Activated CD4-positive, alpha-beta T cell treated with anti-CD3 and anti-CD28 coated beads, Interleukin-2, amount 50 U/mL, for 1 hour (primary cell): ENCODE measurements at places on chromosomes 1 and 21.

- peak; percentile 50 for DNase-seq
Measured at GRCh38 chr1:225480825-225481434, 53.1 kb upstream of the LBR start.

DNA sequence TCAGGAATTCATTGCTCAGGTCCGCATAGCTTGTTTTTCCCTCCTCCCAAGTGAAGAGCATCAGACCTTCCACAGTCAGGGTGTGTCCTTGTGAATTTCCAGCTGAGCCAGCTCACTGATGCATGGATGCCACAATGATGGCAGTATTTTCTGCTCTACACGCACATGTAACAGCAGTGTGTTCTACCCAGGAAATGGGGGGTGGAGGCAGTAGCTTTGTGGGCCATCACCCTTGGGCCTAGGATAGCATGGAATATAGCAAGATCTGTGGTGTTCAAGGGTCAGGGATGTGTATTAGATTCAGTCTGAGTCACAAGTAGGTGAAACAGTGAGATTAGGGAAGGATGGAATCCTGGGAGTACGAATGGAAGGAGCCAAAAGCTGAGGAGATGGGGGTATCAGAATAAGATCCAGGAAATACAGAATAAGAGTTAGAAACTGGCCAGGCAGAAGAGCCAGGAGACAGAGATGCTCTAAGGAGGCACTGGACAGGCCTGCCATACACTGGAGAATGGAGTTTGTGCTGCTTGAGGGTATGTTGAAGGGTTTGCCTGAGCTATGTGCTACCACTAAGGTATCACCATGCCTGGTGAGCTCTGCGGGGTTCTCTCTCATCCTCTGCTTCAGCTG, 90.6 kb upstream of the CNIH3 start:
- DNase-seq: no peak

- DNase-seq: no peak
Measured at GRCh38 chr21:43191521-43191920, 22.7 kb downstream of the CRYAA start.

- DNase-seq: no peak
Measured at GRCh38 chr1:177817937-177818875, 151.7 kb downstream of the SEC16B start.

- DNase-seq: no peak
Measured at GRCh38 chr1:186559601-186560116, 98.7 kb upstream of the PDC start.

- no peak for DNase-seq
Measured at GRCh38 chr1:182984138-182984537, 31.2 kb upstream of the SHCBP1L start.

GRCh38 chr1:70536708-70537366, 125.8 kb downstream of the CTH start:
- no peak for DNase-seq

DNA sequence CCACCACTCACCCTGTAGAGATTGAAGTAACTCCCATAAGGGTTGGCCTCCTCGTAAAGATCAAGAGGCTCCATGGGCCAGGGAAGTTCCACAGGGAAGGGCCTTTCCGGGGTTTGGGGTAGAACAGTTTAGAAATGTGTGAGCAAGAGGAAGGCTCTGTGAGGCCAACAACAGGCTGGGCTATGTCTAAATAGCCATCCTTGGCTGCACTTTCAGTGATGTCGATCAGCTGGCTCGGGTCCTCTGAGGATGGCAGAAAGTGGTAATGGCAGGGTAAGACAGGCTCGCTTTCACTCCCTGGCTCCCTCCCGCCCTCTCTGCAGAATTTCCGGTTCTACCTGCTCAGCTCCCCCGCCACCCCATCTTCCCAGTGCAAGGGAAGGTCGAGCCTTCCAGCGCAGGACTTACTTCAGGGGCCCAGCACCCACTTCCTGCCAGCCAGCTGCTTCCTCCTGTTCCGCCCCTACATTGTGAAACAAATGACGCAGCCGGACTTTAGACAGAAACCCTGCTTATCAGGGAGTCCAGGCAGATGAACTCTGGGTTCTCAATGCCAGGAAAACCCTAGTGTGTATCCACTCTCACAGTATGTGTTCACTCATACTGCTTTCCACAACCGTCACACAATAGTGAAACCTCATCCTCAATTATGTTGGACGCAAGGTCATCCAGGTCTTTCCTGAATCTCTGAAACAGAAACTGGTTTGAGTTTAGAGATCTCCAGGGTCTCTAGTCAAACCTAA, 7.3 kb downstream of the F11R start:
- peak; percentile 47 for DNase-seq

DNA sequence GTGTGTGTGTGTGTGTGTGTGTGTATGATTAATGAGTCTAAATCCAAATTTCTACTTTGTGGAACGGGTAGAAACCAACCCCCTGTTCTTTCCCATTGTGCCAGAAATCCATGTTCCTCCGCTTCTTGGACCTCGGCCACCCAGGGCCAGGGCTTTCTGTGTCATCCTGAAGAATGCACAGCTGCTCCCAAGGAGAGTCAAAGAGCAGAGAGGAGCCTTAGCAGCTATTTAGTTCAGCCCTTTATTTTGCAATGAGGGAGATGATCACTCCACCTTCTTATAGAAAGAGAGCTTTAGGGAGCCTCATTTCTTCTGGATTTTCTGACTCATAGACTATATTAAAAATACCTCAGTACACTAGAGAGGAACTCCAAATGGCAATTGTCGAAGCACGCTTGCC, 489.3 kb upstream of the VAMP3 start:
- DNase-seq: no peak

DNA sequence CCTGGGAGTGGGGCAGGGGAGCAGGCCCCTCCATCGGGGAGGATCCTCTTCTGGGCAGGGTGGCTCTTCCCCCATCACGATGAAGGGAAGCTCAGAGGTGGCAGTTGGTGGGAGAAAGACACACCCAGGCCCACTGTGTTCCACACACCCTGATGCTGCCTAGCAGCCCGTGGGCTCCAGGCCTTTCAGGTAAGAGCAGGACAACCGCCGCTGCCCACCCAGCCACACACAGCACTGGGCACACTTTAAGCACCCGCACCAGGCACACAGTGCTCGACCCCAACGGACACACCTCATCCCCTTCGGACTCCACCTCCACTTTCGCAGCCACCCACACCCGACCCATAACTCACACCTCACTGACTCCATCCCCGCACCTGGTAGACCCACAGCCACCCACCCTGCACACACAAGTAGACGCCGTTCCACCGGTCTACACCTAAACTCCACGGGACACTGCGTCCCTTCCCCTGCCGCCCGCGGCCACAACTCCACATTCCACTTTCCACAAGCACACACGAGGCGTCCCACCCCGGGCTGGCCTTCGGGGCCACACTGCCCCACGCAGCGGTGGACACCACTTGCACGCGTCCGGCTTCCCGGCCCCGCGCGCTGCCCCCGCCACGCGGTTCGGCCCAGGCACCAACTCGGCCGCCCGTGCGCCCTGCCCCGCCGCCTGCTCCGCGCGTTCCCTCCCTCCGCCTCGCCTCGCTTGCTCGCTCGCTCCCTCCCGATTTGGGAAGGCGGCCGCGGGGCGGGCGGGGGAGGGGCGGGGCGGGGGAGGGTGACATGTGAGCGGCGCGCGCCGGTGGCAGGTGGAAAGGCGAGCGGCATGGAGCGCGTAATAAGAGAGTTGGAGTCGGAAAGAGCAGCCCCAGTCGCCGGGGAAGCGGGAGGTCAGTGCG, at the start of gene KCNQ4:
TSS of gene KCNQ4 (plus strand) at position 787 of the 905 bp plus-strand sequence. CDS start 307 bp downstream, outside the sequence.
- DNase-seq: no peak

DNA sequence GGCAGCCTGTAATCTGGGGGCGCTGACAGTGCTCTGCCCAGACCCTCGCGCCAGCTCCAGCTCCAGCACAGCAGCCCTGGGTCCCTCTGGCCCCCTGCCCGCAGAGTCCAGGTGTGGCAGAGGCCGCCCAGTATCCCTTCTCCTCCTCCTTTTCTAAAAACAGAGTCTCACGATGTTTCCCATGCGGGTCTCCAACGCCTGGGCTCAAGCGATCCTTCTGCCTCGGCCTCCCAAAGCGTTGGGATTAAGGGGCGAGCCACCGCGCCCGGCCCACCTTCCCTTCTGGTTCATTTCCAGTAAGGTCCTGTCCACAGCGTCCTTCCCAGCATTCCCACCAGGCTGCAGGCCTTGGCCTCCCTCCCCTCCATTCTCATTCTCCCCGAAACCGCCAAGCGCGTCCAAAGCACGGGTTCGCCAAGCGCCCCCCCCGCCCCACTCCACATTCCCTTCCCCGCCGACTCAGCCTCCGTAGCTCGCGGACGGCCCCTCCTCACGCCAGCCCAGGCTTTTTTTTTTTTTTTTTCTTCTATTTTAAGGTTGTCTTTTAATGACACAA, 2.0 kb upstream of the PCBP3 start:
- no peak for DNase-seq

GRCh38 chr1:1175221-1176062, 1.8 kb downstream of the TTLL10 start:
- no peak for DNase-seq

DNA sequence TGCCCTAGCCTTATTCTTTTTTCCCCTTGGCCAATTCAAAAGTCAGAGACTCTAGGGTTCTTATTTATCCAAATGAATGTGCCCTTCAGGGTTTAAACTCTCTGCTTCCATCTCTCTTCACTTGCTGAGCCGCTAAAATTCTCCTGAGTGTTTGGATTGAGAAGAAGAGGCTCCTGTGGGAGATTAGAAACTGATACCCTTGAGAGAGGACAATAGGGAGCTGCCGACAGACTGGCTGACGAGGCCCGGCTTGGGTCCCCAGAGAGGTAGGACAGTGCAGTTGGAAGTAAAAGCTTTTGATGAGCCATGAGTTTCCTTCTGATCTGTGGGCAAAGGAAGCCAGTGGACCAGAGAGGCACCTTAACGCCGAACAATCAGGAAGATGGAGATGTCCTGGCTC, 41.3 kb upstream of the UBE2U start:
- no peak for DNase-seq

- no peak for DNase-seq
Measured at GRCh38 chr1:179366093-179366800, 476 bp downstream of the AXDND1 start.

DNA sequence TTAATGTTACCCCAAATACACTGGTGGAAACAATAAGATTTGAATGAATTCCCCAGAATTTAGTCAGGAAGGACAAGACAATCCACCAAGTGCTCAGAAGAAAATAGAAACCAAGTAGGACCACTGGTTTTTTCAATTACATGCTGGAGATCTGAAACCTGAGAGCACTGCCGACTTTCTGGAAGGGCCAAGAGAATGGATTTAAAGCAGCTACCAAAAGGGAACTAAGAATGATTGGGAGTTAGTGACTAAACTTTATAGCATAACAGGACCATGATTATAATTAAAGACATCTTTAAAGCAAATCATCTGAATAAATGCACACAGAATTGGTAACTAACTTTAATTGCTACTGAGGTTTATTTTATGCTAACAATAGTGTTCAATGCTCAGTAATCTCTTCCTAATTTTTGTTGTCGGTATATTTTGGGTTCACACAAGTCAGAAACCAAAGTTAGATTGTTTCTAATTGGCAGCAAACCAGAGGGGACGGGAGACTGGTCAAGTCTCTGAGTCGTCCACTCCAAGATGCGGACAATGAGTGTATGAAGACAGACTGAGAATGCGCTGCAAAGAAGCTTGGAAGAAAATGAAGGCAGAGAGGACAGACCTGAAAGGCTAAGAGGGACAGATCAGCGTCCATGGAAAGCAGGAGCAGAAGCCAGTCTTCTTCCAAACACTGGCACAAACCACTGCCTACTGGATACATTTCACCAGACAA, 2.3 kb upstream of the RGS13 start:
- no peak for DNase-seq

GRCh38 chr1:97906567-97907241, 14.1 kb downstream of the DPYD start:
- no peak for DNase-seq

GRCh38 chr1:173411835-173412742, 65.0 kb upstream of the PRDX6 start:
- no peak for DNase-seq

DNA sequence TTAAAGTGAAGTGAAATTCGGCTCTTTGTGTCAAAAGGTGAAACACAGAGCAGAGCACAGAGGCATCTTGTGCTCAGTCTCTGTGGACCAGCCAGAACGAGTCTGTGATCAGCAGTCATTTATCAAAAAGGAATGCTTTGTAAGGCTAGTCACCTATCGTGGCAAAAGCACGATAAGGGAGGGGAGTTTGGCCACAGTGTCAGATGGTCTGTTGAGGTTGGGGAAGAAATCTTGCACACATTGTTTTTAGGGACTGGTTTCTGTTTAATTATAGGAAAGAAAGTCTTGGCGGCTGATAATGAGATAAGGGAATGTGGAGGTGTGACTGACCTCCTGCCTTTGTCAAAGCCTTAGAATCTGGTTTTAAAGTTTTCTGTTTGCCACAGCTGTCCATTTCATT, 58.2 kb upstream of the KIAA1614 start:
- no peak for DNase-seq

DNA sequence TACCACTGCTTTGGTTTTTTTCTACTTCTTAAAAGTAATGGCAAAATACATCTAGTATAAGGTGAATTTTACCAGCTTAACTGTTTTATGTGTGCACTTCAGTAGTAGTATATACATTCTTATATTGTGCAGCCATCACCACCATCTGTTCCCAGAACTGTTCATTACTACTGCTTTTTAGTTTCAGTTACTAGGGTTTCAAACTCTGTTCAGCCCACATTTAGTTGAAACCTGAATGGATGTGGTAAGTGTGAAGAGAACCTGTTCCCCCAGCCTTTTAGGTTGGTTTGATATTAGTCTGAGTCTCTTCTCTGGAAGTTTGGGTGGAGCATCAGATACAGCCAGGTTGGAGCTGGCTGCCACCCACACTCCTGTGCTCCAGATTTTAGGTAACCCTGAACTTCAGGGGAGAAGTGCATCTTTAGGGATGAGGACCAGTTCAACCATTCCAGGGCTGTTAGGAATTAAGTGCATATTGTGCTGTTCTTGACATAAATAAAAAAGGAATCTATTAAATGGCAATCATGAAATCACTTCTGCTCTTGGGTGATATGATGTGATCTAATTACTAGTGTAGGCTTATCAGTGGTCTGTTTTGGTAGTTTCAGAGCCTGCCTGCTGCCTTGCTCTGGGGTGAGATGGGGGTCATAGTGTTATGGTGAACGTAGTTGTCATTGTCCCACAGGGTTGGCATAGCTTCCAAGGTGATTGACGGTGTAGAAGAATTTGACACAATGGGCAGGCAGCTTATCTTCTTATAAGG, 32.1 kb downstream of the URB2 start:
- no peak for DNase-seq

GRCh38 chr1:48873944-48874343, 97.3 kb upstream of the BEND5 start:
- DNase-seq: no peak

GRCh38 chr21:14223365-14223764, 7.4 kb downstream of the RBM11 start:
- DNase-seq: no peak

- no peak for DNase-seq
Measured at GRCh38 chr1:169528215-169529067, 42.7 kb upstream of the SLC19A2 start.
